RCC 7860 (cell line): ENCODE measurements at places on chromosomes 2 and 18.

GRCh38 chr2:117087535-117088291 lies 726.8 kb upstream of the DDX18 start:
- no peak for DNase-seq

DNA sequence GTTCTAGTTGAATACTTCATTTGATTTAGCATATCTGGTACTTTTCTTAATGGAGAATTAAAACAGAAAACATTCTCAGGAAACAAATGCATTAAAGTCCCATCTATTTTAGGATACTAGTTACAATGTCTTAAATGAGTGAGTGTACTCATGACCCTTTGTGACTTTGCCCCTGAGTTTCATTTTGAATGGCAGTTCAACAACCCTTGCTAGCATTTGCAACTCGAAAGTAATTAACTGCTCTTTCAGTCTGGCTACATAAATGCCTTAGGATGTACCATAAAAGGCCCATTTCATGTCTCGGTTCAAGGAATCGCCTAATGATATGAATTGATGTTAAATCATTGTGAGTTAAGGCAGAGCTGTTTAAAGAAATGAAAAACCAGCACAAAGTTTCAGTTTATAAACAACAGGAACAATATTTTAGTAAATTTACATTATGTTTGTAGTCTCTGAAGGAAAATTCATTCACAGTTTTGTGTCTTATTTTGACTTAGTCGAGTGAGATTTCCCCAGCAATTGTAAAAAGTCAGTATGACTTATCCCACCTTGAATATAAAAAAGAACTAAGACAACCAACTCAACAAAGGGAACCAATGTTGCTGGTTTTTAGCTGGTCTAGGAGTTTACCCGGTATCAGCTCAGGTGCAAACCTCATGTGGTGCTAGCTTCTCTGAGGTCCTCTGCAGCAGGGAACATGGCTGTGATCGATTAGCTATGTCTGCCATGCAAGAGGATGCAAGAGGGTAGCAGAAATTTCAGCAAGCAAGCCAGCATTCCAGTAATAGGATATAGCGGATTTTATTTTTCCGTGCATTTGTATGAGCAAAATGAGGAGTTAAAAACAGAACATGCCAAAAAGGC lies 386.2 kb downstream of the PTPRM start:
- no peak for DNase-seq

DNA sequence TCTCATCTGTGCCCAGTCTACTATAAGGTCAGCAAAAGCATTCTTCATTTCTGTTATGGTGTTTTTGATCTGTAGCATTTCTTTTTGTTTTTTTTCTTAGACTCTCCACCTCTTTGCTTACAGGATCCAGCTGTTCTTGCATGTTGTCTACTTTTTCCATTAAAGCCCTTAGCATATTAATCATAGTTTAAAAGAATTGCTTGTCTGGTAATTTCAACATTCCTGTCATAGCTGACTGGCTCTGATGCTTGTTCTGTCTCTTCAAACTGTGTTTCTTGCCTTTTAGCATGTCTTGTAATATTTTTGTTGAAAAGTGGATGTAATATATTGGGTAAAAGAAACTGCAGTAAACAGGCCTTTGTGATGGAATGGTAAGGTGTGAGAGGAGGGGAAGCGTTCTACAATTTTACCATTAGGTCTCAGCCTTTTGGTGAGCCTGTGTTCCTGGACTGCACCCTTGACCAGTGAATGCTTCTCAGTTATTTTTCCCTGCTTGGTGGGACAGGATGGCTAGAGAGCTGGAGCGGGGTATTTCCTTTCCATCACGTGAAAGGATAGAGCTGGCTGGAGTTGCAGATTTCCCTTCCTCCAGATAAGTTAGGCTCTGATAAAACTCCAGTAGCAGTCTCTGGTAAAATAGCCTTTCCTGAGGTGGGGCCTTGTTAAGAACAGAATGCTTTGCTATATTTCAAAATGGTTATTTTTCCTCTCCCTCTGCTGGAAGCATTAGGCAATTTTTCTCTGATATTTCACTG lies 65.4 kb downstream of the PLA2R1 start:
- no peak for DNase-seq

GRCh38 chr2:60992985-60993392 lies 24.5 kb upstream of the PEX13 start:
- no peak for DNase-seq

DNA sequence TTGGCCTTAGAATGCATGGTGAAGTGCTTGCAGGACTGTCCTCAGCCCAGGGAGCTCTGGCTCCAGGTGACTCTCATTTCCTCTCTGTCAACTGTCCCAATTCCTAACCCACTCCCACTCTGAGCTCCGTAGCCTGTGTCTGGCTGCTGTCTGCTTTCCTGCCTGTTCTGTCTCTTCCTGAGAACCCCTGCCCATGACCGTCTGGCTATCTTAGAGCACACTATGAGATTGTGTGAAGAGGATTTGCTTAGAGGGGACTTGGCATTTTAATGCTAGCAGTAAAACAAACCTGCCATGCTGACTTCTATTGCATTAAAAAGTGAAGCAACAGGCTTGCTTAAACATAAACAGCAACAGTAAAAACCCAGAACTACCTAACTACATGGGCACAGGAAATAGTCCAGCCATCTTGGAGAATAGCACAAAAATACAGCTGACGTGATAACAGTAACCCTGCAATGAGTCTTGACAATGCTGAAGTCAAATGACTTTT lies 234.7 kb downstream of the PRKCE start:
- DNase-seq = no peak
